T-helper 22 cell (primary cell): ENCODE measurements at places on chromosomes 1 and 21.

DNA sequence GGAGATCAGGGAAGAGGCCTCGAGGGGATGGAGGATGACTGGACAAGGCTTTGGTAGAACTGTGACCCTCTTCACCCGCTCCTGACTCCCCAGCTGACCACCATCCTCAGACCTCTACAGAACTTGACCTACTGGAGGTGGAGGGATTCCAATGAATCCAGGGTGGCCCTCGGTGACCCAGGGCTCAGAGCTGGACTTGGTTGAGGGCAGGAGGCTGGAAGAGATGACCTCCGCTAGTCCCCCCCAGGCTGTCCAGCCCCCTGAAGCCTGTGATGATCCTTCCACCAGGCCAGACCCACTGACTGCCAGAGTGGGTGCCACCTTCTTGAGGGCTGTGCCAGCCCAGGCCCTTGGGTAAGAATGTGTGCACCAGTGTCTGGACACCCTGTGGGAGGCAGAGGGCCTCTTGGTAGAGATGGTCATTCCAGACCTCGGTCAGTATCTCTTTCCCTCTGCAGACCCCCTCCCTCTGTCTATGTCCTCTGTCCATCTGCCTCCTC, 44.9 kb downstream of the ATP1B1 start:
- DNase-seq = no peak

DNA sequence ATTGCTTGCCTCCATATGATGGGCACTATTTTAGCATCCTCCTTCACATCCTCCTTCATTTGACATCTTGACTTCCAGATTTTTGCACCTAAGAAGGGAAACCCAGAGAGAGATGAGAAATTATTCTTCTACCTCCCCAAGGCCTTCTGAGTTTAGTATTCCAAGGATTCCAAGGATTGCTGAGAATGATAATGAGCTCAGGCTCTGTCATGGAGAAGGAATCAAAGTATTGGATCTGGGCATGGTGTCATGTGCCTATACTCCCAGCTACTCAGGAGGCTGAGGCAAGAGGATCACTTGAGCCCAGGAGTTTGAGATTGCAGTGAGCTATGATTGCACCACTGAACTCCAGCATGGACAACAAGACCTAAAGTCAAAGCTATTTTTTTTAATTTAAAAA, 26.6 kb upstream of the ZNF281 start:
- no peak for DNase-seq

DNA sequence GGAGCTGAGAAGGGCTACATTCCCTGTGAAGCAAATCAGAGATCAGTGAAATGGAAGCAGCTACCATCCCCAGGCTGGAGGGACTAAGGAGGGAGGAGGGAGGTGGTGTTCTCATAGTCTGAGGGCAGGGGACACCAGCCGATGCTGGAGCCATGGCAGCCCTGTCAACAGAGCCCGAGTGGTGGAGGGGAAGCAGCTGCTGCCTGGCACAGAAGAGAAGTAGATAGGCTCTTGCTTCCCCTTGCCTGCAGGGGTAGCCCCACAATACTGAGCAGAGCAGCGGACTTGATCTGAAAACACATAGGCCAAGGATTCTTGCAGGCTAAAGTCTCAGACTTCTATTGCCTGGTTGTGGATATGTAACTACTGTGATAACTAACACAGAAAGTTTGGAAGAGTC, 255.1 kb downstream of the FGGY start:
- DNase-seq = no peak

DNA sequence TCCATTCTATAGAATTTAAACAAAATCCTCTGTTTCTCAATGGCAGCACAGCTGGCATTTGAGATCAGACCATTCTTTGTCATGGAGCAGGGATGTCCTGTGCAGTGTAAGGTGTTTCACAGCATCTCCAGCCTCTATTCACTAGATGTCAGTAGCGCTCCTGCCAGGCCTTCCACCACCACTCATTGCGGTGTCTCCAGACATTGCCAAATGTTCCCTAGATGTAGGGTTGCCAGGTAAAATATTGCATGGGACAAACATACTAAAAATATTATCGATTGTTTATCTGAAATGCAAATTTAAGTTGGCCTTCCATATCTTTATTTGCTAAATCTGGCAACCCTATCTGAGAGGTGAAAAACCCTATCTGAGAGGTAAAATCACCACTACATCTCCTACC, 11.7 kb downstream of the ITLN2 start:
- no peak for DNase-seq

GRCh38 chr1:241985787-241986186, 13.1 kb downstream of the MAP1LC3C start:
- DNase-seq = no peak

- no peak for DNase-seq
These were observed 1.5 kb upstream of the SCCPDH start for GRCh38 chr1:246722720-246723119.

DNA sequence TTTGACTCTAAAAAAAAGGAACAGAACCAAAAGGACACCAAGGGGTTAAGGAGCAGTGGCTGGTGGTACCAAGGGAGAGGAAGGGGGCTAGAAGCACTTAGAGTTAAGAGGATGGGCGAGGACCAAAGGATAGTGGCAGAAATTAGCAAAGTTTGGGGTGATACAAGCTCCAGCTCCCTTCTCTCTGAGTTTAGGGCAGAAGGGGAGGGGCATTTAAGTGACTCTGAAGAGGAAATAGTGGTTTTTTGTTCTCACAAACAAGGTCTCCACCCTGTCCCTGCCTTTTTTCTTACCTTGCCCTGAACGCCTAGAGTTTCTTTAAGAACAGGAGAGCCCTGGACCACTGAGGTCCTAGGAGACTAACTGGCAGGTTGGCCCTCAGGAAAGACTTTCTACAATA, 3.3 kb downstream of the CDC42SE1 start:
- DNase-seq = no peak

DNA sequence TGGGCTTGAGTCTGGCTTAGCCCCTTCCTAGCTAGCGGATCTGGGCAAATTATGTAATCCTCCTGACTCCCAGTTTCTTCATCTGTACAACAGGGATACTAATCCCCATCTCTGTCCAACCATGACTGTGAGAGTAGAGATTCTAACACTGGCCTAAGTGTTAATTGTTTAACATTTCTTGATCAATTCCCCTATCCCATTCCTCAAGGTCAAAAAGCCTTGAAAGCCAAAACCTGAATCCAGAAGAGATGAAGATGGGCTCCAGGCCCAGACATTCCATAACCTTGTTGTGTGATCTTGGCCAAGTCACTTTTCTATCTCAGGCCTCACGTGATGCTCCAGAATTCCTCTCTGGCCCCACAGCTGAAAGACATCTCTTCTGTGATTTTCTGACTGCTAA, 18.8 kb upstream of the PHLDA3 start:
- no peak for DNase-seq

GRCh38 chr1:233904633-233905415, at the start of gene SLC35F3:
Gene SLC35F3 (plus strand): TSS chr1:233904676.
- DNase-seq = no peak

DNA sequence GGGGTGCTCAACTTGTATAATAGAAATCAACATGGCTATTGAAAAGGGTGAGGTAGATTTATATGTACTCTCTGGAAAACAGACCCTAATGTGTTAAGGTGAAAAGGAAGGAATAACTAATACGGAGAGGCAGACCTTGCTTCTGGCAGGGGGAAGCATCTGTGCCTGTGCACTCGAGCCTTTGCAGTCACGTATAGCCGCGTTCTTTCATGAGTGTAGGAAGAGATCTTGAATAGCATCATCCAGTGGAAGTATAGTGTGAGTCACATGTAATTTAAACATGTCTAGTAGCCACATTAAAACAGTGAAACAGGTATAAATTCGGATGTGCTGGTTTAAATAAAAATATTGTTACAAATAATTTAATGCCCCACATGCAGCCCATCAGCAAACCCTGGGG, 3.0 kb downstream of the A3GALT2 start:
- no peak for DNase-seq

DNA sequence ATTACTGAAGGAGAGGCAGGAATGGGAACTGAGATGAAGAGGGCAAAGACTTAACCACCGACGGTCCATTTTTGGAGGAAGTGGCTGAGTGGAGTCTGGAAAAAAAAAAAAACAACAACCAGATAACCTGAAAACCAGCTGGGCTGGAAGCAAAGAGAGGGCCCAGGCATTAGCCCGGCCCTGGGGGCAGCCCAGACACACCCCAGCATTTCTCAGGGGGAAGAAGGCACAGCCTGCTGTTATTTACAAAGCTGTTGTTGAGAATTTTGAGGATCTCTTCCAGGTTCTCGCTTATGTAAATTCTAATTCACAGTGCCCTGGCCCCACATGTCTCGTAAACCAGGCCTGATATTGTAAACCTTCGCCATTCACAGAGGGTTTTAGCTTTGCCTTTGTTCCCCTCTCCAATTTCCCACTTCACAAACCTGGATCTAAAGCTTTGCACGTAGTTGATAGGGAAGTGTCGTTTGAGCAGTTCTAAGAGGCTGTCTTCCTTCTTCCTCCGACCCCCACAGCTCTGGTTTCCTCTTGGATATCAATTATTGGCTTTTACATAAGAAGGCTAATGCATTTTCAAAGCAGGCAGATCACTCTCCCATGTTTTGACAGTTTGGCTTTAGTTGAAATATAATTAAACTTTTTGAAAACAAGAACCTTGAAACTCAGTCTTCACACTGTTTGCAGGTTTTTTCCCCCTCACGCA, 161.8 kb upstream of the IRF2BP2 start:
- DNase-seq = no peak

DNA sequence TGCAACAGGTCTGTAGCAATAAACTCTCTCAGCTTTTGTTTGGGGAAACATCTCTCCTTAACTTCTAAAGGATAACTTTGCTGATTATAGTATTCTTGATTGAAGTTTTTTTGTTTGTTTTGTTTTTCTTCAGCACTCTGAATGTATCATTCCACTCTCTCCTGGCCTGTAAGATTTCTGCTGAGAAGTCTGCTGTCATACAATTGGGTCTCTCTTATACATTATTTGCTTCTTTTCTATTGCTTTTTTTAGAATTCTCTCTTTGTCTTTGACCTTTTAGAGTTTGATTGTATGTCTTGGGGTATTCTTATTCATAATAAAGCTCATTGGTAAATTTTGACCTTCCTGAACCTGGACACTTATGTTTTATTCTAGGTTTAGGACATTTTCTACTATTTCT, 386.3 kb downstream of the MRPL39 start:
- DNase-seq = no peak

- no peak for DNase-seq
These were observed 53.3 kb upstream of the EPS8L3 start for GRCh38 chr1:109816975-109817535.

DNA sequence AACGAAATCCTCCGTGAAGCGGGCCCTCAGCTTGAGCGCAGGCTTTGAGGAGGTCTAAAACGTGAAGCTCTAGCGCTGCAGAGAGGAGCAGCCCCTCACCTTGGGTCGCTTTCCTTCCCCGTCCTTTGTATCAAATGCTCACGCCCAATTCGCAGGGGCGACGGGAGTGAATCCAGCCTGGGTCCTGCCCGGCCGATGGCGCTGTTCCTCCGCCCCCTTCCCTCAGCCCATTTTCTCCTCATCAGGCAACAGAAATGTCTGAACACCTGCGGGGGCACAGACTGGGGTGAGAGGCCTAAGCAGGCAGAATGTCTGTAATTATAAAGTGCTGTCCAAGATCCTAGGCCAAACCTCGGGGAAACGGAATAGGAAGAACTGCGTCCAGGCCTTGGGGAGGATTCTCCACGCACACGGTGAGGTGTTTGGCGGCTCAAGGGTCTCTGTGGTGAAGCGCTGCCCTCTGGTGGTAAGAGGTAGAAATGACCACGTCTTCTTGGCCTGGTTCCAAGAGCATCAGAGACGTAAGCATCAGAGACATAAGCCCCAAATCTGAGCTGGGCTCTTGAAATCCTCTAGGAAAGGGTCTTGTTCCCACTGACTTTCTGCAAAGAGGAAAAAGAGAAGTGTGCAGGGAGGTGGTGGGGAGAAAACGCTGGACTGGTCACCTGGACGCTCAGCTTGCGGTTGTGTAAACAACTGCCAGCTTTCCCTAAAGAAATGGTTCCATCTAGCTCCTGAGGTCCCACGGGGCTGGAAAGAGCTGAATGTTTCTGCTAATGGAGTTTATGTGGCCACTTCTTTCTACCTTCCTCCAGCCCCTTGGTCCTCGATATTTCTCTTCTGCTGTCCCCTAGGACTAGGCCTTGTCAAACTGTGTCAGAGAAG, 92.1 kb upstream of the CD53 start:
- peak; percentile 40 for DNase-seq

- no peak for DNase-seq
These were observed 11.8 kb upstream of the ZFP69B start for GRCh38 chr1:40438391-40439015.

DNA sequence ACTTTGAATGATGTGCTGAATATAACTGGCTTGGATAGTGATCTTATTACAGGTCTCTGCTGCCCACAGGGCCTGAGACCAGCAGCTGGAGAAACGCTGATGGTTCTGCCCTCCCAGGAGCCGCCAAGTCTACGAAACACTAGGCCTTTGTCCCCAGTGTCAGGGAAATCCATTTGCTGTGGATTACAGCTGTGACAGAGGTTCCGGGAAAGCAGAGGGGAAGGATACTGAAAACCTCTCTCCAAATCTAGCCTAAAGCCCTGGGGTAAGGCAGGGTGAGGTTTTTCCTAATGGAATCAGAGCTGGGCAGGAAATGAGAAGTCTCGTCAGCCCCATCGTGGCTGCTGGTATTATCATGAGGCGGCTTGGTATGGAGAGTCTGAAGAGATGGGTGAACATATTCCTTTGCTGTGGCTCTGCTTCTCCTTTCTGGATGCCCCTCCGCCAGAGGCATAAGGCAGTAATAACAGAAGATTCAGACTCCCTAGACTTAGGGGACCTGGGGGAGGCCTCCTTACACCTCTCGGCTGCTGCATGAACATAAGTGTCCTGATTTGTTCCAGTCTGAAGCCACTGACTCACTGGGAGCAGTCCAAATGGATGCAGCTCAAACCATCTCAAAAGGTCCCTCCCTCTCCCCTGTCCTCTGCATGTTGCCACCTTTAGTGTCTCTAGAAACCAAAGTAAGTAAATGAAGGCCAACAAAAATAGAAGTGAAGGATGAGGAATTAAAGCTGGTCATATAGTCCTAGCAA, 48.1 kb downstream of the PHC2 start:
- no peak for DNase-seq

DNA sequence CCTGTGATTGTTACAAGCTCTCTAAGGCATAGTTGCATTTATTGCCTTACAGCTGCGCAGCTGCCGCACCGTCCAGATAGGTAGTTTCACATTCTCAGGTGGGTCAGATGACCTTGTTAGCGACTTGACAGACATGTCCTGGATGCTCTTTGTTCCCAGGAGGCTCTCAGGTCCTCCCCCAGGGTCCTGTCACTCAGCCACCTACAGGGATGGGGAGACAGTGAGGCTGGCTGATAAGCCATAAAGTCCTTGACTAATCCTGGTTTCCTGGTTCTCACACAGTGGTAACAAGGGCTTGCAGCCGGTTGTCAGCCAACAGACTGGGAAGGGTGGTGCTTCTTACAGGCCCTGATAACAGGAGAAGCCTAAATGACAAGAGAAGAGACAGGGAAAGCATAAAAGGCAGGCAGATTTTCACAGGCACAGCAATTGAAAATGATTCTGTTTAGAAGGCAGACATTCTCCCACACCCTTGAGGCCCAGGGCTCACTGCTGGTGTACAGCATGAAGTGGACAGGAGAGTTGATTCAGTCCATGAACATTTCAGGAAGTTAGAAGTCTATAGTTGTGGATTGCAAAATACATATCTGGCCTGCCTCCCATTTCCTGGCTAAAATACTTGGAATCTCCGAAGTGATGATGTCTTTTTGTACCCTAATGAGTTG, 2.9 kb downstream of the ARF1 start:
- no peak for DNase-seq
